ENCODE measurements at places on chromosomes 6 and 20. TPM values are rescaled to one million over a fixed set of nuclear protein-coding genes. Genes with fewer than 3 reads are reported as not detected.

- DNase-seq: no peak
Observed at GRCh38 chr6:123213921-123214320, 217.9 kb downstream of the CLVS2 start.

DNA sequence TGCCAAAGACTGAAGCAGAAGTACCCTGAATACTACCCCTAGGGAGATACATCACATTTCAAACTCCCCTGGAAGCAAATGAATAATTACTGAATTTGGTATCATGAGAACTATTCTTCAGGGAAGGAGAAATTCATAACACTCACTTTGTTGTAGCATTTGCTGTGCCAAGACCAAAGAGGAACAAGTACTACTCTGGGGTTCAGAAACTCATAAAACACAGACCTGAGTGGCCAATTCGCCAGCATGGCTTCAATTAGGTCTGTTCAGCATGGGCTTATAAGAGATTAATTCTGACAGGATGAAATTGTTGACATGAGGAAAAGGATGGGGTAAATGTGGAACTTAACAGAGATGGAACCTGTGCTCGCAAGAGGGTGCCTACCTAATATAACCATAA, 6.5 kb downstream of the ELOVL5 start:
- DNase-seq: no peak

DNA sequence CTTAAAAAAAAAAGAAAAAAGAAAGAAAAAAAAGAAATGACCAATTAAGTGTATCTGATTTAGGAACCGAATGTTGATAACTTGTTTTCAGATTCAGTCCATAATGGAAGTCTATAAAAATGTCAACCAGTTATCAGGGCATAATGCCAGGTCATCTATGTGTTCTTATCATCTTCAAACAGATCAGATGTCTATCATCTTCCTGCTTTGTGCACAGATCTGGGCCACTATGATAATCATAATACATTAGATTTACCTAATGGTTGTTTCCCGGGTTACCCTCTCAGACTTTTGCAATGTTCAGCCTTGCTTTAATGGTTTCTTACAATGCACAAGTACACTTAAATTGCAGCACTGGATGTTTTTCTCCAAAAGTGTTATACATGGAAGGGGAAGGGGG, 100.6 kb downstream of the NKAIN2 start:
- DNase-seq: no peak

DNA sequence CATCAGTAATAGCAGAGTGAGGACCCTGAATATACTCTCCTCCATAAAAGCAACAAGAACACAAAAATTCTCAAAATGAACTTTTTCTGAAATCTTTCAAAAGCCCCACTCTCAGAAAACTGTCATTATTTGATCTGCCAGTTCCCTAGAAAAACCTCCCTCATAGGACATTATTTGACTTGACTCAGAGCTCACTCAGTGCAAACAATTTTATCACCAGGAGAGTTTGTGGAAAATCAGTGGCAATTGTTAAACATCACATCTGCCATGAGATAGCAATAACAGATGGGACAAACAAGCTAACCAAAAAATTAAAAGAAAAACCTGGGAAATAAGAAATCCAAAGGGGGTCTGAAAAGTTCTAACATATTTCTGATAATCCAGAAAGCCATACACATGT, 100.0 kb downstream of the ATG5 start:
- DNase-seq: no peak

MTFR2 gene
- 3.0 TPM for polyA plus RNA-seq

DNA sequence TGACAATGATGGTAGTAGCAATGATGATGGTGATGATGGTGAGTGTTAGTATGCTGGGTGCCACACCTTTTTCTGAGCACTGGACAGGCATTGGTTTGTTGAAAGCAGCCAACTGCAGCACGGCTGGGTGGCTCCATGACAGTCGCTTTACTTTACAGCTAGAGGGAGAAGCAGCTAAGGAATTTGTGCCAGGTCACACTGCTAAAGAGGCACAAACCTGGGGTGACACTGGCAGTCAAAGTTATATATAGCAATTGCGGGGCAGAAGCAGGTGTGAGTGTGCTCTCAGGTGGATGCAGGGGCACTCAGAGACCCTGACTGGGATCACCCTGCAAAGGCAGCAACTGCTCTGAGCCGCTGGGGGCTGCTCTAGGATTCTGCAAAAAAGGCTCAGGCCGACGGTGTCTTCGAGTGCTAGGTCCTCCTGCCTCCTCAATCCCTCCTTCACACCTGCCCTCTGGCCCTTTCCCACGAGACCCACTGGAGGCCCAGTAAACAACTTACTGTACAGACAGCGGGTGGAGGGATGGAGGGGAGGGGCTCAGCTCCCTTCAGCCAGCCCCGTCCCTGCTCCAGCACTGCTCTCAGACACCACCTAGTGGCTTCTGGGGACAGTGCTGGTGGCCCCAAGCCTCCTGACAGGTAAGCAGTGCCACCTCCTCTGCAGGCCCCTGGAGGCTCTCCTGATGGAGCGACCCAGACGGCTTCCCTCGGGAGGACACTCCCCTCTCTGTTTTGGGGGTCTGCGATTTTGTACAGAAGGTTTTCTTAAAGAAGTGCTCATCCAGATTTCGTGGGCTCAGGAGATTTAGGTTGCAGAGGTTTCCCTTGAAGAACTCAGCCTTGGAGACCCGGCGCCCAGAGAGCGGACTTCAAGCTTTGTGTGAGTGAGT, 4.4 kb upstream of the RPS21 start:
- no peak for DNase-seq

DNA sequence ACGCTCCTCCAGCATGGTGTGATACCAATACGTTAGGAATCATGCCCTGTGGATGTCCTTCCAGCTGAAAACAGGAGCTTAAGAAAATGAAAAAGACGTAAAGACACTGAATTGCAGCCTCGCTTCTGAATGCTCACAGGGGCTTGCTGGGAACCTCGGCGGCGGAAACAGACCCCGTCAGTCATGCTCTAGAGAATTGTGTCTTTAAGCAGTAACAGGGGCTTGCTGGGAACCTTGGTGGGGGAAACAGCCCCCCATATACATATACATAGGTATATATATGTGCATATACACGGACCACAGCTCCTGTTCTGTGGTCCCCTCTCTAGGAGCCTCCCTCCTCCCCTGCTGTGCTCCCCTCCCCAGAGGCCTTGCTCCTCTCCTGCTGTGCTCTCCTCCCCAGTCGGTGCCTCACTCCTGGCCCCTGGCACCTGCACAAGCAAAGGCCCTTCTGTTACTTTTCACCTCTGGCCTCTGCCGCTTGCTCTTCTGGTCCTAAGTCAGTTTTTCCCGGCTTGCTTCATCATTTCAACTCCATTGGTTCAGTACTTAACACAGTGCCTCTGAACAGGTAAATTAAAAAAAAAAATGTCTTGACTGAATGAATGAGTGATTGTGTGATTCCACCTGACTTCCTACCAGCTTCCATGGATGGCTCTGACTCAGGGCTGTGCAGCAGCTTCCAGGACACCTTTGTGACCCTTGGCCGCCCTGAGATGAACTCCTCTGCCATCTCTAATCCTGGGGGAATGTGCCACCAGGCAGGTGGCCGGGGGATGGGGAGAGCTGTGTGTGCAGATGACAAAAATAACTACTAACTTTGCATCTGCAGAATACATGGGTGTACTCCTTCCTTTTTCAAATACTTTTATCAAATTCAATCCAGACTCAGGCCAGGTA, 246.1 kb downstream of the SMOC2 start:
- DNase-seq: no peak

DNA sequence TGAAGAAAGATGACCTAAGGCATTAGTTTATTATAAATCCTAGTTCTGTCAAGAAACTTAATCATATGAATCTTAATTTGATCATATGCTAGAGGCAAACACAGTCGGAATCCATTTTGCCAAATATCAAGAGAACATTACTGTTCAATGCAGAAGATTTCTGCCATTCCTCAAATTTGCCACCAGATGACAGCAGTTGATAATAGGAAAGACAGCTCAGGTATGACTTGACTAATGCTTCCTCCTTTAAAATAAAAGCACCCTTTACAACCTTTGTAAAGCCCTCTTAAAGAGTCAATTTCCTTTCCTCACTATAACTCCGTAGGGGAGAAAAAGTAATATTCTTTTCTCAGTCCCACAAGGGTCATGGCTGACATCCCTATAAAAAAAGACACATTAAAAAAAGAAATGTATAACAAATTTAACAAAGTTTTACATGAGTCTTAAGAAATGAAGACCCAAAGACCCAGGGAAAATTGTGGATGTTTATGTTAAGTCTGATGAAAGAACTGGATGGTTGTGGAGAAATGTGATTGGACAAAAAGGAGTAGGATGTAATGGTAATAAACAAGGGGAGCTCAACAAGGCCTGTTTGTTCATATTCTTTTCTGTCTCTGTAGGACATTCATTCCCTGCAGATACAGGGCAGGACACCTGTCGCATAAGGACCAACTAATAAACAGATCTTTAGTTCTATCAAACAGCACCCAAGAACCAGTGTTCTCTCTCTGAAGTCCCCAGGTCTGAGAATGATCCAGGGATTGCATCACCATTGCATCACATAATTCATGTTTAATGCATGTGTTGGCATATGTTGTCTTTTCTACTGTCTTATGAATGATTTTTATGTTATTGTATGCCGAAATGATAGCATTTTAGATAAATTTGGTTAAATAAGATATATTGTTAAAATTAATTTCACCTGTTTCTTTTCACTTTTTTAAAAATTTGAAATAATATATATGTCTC, 23.0 kb upstream of the IL17A start:
- DNase-seq: no peak

Measured in left lung (tissue), 14 donors.